NCI-H1092 (cell line): ENCODE measurements at places on chromosomes 2 and 18.

- no peak for DNase-seq
These were observed 87.6 kb downstream of the ZBTB7C start for GRCh38 chr18:48321536-48321935.

- DNase-seq = no peak
These were observed 889.5 kb downstream of the EPHA4 start for GRCh38 chr2:220682616-220683015.

DNA sequence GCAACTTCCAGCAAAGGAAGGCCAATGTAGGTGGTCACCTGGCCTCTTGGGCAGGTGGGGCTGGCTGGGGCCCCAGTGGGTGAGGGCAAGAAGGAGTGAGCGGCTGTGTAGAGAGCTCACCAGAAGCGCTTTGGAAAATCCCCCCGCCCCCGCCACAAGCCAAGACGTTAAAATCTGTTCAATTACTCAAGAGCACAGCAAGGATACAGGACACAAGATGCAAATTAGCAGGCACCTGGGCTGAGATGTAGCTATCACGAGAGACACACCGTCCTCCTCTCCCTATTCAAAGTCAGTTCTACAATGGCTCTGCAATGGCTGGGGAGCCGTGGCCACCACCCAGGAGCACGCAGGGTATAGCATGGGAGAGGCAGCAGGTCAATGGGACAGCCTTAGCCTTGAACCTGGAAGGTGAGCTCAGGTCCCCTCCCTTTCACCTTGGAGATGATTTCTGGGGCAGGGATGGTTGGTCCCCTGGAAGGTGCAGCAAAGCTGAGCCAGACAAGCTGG is 38.5 kb upstream of the GPR17 start:
- DNase-seq = no peak

- DNase-seq = peak; percentile 15
These were observed 381.0 kb downstream of the MTX2 start for GRCh38 chr2:176650104-176650837.

- no peak for DNase-seq
These were observed 99.8 kb downstream of the SH3BP4 start for GRCh38 chr2:235051436-235052260.

- DNase-seq = no peak
These were observed 248.9 kb downstream of the TDRD15 start for GRCh38 chr2:21372654-21373053.

DNA sequence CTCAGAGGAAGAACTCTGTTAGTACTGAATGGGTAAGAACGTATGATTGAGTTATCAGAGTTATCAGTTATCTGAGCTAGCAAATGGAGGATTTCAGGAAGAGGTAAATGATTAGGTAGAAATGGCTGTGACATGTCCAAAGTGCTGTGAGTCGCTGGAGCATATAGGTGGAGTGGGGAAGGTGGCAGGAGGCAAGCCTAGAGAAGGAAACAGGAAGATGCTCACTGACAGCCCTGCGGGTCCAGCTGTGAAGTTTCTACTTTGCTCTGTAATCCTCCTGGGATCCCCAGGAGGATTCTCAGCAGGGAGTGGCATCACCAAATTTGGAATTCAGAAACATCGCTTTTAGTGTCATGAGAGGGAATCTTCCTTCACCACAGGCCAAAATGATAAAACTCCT is 52.0 kb downstream of the GYPC start:
- no peak for DNase-seq

GRCh38 chr2:49754381-49754780 is 600.1 kb upstream of the FSHR start:
- DNase-seq = no peak

GRCh38 chr2:72367530-72368225 is 220.0 kb upstream of the CYP26B1 start:
- no peak for DNase-seq

- DNase-seq = no peak
These were observed 45.2 kb downstream of the ADNP2 start for GRCh38 chr18:80154293-80154692.

GRCh38 chr2:198347946-198348345 is 543.6 kb downstream of the PLCL1 start:
- DNase-seq = no peak

GRCh38 chr2:201135386-201135785 is 19.4 kb downstream of the CFLAR start:
- no peak for DNase-seq

DNA sequence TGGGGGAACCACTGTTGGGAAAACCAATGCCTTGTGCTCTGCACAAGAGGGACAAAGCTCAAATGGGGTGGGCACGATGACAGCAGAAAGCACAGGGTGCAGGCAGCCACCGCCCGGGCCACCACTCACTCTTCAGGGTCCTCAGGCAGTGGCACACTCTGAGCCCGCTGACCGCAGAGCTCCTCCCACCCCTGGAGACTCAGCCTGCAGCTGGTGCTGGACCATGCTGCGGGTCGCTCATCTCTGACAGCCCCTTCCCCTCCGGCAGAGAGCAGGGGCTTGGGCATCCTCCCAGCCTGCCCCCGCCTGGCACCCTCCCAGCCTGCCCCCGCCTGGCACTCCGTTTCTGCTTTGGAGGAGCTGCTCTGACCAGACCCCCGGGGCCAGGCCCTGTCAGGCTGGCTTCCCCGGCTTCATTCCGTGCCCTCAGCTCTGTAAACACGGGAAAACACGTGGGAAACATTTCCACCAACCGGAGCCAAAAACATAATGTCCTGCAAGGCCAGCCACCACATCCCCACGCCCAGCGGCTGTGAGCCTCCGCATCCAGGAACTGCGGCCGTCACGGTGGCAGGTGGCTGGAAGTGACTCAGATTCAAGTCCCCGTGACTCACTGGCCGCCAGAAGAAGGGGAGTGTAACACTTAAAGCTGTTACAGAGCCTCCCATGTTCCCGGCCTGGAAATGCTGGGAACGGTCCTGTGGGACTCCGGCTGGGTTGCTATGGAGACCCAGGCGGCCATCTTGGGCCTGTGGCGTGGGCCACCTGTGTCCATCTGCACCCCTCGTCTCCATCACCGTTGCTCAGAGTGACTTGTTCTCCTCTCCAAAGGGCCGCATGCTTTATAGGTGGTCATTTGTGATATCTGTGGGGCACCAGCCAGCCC is 6.8 kb upstream of the SNED1 start:
- peak; percentile 44 for DNase-seq

- DNase-seq = no peak
These were observed 44.6 kb upstream of the LPIN2 start for GRCh38 chr18:3057526-3057925.

GRCh38 chr2:79437433-79438267 is 75.2 kb upstream of the CTNNA2 start:
- DNase-seq = no peak

DNA sequence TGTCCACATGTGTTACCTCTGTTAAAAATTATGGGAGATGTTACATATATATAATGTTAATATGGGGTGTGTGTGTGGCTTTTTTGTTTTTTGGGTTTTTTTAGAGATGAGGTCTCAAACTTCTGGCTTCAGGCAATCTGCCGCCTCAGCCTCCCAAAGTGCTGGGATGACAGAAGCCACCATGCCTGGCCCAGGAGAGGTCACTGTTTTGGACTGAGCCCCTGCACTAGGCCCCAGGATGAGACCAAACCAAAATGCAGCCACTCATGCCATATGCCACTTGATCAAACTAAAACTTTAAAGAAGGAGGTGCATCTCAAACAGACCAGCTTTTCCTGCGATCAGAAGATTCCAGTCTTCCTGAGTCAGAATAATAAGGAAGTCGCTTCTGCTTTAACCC is 2.5 kb downstream of the ADI1 start:
- no peak for DNase-seq

DNA sequence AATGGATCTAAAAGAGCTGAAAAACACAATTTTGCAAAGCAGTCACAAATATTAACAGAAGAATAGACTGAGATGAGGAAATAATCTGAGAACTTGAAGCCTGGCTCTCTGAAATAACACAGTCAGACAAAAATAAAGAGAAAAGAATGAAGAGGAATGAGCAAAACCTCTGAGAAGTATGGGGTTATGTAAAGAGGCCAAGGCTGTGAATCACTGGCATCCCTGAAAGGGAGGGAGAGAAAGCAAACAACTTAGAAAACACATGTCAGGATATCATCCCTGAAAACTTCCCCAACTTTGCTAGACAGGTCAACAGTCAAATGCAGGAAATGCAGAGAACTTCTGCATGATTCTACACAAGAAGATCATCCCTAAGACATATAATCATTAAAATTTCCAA is 73.5 kb upstream of the LHCGR start:
- DNase-seq = no peak

DNA sequence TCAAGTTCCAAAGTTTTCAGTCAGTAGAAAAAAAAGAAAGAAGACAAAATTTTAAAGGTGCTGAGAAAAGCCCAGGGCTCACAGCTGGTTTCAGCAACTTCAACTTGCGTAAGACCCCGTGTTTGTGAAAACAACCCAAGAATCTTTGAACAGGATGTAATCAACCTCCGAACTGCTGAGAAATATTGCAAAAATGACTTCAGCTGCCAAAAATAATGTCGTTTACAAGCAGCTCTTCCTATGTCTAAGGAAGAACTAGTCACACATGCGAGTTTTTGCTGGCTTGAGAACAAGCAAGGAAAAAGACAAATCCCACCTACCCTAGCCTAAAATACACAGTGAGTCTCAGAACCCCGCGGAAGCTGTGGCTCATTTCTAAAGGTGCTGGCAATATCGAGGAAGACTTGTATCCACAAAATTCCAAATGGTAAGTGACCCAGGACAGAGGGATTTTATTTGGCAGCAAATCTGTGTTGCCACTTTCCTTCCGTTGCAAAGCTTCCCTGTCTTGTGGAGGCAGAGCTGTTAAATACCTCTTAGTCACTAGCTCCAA is 59.8 kb upstream of the SLC8A1 start:
- DNase-seq = no peak

- DNase-seq = no peak
These were observed 65.6 kb upstream of the NOSTRIN start for GRCh38 chr2:168736649-168737445.

GRCh38 chr18:54416436-54416835 is 58.7 kb downstream of the C18orf54 start:
- no peak for DNase-seq

GRCh38 chr18:45571714-45572113 is 43.6 kb upstream of the SLC14A2 start:
- DNase-seq = no peak

DNA sequence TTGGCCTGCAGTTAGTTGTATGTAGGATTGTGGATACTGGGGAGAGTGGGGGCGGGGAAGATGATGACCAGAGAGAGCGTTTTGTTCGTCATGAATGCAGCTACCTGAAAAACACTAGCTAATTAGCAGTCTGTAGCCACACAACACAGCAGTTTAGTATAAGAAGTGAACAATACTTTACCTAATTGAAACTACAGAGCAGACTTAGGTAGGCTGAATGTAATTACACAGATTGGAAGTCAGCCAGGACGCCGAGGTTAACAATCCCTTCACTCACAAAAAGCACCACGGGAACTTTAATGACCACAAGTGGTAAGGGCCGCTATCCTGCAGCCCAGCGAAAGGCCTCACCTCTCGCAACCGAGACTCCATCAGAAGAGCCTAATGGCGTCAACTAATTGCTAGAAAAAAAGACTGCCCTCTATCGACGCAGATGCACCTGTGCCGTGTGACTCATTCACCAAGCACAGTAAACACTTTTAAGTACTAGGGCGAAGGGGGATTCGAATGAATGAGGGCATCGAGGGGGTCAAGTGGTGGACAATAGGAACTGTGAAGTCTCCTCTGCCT is 591.0 kb downstream of the ARHGAP15 start:
- DNase-seq = no peak

GRCh38 chr2:204280262-204280668 is 265.0 kb upstream of the PARD3B start:
- no peak for DNase-seq

- no peak for DNase-seq
These were observed 184.7 kb downstream of the CD226 start for GRCh38 chr18:69763002-69763401.
